ENCODE measurements at places on chromosomes 4 and X.

DNA sequence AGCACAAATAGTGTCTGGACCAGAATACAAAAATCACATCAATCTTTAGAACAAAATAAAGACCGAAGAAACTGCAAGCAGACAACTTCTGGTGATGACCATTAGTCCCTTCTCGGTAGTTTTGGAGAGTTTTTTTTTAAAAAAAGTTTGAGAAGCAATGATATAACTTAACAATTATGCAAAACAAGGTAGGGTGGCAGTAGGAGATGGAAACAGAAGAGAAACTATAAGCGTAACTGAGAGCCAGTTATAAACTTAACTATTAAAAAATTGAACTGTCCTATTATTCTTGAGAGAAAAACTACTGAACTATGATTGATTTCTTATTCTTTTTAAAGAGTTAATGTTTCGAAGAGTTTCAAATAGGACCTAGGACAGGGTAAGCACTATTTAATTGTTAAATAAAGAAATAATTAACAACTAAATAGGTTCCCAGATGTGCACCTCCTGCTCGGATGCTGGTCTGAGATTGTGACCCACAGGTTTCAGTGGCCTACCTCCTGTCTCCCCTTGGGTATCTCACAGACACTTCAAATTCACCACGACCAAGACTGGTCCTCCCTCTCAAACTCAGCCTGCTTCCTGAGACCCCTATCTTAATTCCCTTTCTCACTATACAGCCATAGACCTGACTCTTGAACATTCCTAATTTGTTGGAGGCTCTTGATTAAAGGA is 81.3 kb downstream of the LEF1 start:
- DNase-seq, result no peak

GRCh38 chr4:115660465-115660864 is 547.0 kb upstream of the NDST4 start:
- DNase-seq, result no peak

GRCh38 chr4:180949424-180950213 is 1293.6 kb upstream of the TENM3 start:
- no peak for DNase-seq

DNA sequence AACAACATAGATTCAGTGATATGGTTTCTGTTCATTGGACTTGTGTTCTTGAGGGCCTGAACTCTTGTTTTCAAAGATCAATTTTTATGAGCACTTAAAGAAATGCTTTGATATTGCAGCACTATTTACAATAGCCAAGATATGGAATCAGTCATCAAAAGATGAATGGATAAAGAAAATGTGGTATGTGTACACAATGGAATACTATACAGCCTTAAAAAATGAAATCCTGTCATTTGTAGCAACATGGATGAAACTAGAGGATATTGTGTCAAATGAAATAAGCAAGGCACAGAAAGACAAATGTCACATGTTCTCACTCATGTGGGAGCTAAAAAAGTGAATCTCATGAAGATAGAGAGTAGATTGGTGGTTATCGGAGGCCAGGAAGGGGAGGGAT is 21.9 kb downstream of the RNF128 start:
- DNase-seq, result no peak

- no peak for DNase-seq
Observed at GRCh38 chr4:108092288-108092687, 76.4 kb downstream of the LEF1 start.

GRCh38 chr4:112517067-112517634 is 1.2 kb upstream of the NEUROG2 start:
- no peak for DNase-seq

- no peak for DNase-seq
Observed at GRCh38 chr4:121788896-121789295, 12.2 kb upstream of the EXOSC9 start.

- no peak for DNase-seq
Observed at GRCh38 chr4:25158817-25159216, 1.4 kb downstream of the SEPSECS start.

- no peak for DNase-seq
Observed at GRCh38 chr4:2816401-2816954, 23.6 kb downstream of the SH3BP2 start.

- DNase-seq, result no peak
Observed at GRCh38 chr4:6267573-6267972, 2.1 kb upstream of the WFS1 start.

DNA sequence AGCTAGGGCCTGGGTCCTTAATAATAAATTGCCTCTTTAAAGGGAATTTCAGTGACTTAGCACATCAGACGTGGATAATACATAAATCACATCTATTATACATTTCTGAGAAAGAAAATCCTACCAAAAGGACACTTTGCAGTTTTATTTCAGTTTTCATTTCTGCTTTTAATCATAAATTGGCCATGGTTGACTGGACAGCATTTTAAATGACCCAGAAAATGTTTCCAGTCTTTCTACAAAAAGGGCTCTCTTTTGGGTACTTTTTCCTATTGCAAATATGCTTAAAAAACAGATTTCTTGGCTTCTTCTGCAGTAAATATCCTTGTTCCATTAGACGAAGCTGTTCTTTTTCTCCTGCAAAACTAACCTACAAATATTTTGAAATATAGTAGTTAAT is 41.4 kb upstream of the LPAR4 start:
- DNase-seq, result no peak

GRCh38 chrX:110218591-110218990 is 99.3 kb downstream of the AMMECR1 start:
- no peak for DNase-seq

DNA sequence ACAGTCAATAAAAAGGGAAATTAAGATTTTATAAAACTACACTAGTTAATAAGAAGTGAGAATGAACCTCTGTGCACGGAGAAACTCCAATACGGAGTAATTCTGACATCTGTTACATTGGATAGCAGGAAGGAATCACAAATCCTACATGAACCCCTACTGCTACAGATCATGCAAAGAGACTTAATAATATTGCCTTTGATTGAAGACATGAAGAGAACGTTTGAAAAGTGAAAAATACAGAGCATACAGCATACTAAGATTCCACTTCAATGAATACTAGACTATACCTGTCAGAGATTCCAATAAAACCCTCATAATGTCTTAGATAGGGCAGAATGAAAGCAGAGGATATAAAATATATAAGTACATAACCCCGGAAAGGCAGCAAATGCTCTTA is 360.4 kb upstream of the GALNT7 start:
- no peak for DNase-seq

DNA sequence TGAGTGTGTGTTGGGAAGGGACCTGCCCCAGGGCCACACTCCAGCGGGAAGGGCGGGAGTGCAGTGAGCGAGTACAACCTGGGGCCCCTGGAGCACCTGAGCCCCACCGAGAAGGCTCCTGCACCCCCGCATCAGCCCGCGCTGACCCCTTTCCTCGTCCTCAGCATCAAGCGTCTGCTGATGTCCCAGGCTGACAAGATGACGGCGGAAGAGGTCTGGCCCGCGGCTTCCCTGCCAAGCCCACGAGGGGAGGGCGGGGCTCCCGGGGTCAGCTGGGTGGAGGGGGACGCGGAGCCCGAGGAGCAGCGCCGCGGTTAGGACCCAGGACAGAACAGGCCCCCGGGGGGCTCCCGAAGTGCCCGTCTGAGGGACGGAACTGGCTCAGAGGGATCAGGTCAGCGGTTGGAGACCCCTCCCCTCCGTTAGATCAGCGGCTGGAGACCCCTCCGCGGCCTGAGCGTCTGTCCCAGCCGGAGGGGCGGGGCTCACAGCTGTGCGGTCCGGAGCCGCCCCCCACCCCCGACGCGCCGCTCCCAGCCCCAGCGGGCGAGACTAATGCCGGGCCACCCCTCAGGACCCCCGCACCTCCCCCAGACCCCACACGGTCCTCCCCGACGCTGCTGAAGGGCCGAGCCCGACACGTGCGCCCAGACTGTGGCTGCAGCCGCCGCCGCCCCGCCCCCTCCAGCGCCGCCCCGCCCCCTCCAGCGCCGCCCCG is 6.7 kb downstream of the MYL5 start:
- no peak for DNase-seq

- peak; percentile 82 for DNase-seq
Observed at GRCh38 chrX:37349221-37350033, at the start of gene PRRG1. PRRG1 (plus strand) TSS chrX:37349364; CDS start chrX:37406250, 56,886 bp downstream.

DNA sequence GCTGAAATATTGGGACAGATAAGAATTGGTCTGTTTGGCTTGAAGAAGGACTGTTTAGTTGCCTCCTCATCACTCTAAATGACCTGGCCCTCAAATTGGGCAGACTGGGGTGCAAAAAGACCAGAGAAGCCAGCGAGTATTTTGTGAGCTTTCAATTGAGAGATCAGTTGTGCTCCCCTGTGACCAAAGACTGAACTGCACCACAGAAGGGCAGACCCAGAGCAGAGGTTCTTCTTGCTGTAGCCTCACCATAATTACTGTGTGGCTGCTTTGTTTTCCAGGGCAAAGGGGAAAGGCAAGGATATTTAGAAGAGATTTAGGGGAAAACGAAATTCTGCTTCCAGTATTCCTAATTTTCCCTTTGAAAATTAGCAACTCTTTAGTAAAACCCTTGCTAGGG is 104.0 kb upstream of the MBNL3 start:
- no peak for DNase-seq

- DNase-seq, result no peak
Observed at GRCh38 chr4:123593655-123594054, 197.1 kb downstream of the SPRY1 start.

DNA sequence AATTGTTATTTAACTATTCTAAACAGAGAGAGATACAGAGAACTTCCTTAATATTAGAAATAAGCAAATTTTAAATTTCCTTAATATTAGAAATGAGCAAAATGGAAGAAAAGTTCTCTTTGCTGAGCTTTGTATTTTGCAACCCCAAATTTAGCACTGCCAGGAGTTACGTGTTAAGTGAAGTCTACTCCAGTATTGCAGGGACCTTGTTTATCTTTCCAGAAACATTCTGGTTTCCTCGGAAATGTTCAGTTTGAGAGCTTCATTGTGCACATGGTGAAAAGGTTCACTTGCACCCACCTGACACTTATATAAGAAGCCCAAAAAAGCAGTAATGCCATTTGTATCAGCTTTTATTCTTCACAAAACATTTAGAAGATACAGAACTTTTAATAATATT is 6.2 kb upstream of the CXorf38 start:
- DNase-seq, result no peak

- DNase-seq, result no peak
Observed at GRCh38 chrX:10083809-10084208, 73.0 kb upstream of the CLCN4 start.
